Left ventricle myocardium inferior (tissue), 1 donor: ENCODE measurements at places on chromosomes 4 and X. TPM values are rescaled to one million over a fixed set of nuclear protein-coding genes. Genes with fewer than 3 reads are reported as not detected.

Gene BEX5
- total RNA-seq = 0.99 TPM

Gene GAGE12H
- total RNA-seq = not detected

Gene UGT2A1
- total RNA-seq = not detected

Gene PRSS12
- total RNA-seq = not detected

Gene VEGFC
- total RNA-seq = 7.5 TPM

Gene N4BP2
- 5.0 TPM for total RNA-seq

Gene OTUD6A
- not detected for total RNA-seq

Gene UGT2B10
- total RNA-seq = not detected

Gene ZDHHC15
- 3.1 TPM for total RNA-seq

Gene OPRPN
- not detected for total RNA-seq

Gene RASGEF1B
- total RNA-seq = 4.3 TPM

Gene CDX4
- total RNA-seq = not detected

Gene SSX4B
- not detected for total RNA-seq

Gene NSDHL
- total RNA-seq = 11.4 TPM

Gene NIPAL1
- total RNA-seq = 0.25 TPM

Gene CPEB2
- total RNA-seq = 23.3 TPM

Gene MYL5
- total RNA-seq = 4.5 TPM

Gene ASB11
- 116 TPM for total RNA-seq

Gene BCLAF3
- total RNA-seq = 7.7 TPM

Gene BEX2
- 2.6 TPM for total RNA-seq

Gene CFI
- 6.8 TPM for total RNA-seq

Gene RAB41
- total RNA-seq = not detected

Gene CCNB3
- 0.71 TPM for total RNA-seq

Gene TMEM156
- total RNA-seq = not detected

Gene SULT1E1
- not detected for total RNA-seq

Gene H2BW1
- total RNA-seq = not detected

Gene KLB
- not detected for total RNA-seq

Gene SLC2A9
- 8.2 TPM for total RNA-seq

Gene ACOT9
- 49.1 TPM for total RNA-seq
